Inflammatory macrophage treated with lipopolysaccharide for 1 hour (primary cell): ENCODE measurements at places on chromosomes 1 and 21.

DNA sequence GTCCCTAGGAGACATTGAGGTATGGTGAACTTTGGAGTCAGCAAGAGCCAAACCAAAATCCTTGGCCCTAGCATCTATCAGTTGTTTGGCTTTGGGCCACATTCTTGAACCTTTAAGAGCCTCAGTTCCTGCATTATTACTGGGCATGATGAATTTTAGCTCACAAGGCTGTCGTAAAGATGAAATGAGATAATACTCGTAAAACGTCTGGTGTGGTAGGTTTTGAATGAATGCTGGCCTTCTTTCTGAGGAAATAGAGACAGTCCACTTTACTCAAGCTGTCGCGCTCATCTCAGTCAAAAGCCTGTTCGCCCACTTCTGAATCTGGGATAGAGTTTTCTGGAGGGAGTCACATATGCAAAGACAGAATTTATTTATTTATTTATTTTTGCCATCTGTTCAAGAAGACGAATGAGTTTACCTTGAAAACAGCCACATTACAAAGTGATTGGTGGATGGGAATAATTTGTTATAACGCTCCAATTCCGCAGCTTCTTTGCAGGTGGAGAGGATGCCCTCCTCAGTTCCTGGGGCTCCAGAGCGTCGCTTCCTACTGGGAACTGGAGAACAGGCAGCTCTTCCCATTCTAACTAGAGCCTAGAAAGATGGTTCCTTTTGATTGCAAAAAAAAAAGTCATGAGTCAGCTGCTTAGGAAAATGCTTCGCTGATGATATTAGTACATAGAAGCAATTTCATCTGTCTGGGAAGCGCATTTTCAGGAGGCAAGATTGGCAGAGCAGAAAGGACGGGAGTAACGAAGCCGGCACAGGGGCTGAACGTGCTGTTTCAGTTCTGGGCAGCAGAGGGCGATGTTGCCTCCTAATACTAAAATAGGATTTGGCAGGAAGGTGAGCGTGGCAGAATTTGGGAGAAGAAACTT, 49.9 kb upstream of the CYP2J2 start:
- DNase-seq, result peak; percentile 13

- DNase-seq, result no peak
Observed at GRCh38 chr1:96009831-96010434, 711.7 kb upstream of the PTBP2 start.

GRCh38 chr1:22609291-22609690, 27.1 kb upstream of the C1QA start:
- no peak for DNase-seq

DNA sequence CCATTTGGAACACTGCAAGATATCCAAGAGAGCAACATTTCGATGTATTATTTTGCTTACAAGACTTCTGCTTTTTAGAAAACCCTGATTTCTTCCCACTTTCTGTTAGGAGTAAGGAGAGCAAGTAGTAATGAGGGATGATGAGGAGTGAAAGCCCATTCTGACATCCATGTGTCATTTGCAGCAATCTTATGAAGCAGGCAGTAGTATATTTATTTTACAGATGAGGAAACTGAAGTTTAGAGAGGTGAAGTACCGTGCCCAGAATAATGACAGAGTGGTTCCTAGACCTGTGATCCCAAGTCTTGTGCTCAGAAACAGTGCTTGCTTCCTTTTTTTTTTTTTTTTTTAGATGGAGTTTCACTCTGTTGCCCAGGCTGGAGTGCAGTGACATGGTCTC, 7.1 kb upstream of the ZSCAN20 start:
- DNase-seq, result peak; percentile 30

GRCh38 chr1:194705123-194705854, 1518.9 kb upstream of the B3GALT2 start:
- DNase-seq, result no peak

GRCh38 chr1:95041491-95042165, 31.1 kb downstream of the ALG14 start:
- no peak for DNase-seq

- no peak for DNase-seq
Observed at GRCh38 chr1:164473544-164473943, 85.4 kb upstream of the PBX1 start.

- DNase-seq, result no peak
Observed at GRCh38 chr1:226655251-226656163, 83.6 kb downstream of the ITPKB start.

- DNase-seq, result no peak
Observed at GRCh38 chr1:67724928-67725560, 40.0 kb downstream of the GADD45A start.

- DNase-seq, result no peak
Observed at GRCh38 chr1:29213055-29213454, 17.7 kb downstream of the MECR start.

DNA sequence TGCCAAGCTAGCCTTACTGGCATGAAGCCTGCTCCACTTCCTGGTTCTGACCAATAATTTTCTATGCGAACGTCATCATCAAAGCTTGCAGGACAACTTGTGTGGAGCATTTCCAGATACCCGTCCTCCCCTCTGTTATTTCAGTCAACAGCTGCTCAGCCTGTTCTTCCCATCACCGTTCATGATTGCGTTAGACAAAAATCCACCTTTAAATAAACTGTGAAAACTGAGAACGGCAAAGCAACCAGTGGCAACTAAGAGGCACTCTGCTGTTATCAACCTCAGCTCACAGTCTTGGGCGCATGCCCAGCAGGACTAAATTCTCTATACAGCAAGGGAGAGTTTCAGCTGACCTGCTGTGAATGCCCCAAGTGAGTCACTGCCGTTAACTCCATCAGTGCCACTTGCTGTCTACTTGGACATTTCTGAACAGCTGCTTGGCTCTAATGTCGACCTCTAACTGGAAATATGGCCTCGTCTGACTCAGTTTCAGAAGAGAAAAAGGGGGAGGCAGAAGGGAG, 207.4 kb upstream of the RUNX1 start:
- no peak for DNase-seq

DNA sequence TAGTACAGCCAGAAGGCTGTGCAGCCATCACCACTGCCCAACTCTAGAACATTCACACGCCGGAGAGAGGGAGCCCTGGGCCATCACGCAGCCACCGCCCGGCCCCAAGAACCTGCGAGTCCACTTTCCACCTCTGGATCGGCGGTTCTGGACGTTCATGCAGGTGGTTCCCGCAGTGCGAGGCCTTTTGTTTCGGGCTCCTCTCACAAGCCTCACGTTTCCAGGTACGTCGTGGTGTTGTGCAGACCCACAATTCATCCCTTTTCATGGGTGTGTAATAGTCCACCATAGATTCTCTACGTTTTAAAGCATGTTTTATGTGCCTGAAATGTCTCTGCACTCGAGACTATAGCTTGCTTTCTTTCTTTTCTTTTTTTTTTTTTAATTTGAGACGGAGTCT, 23.6 kb downstream of the COL18A1 start:
- DNase-seq, result no peak

DNA sequence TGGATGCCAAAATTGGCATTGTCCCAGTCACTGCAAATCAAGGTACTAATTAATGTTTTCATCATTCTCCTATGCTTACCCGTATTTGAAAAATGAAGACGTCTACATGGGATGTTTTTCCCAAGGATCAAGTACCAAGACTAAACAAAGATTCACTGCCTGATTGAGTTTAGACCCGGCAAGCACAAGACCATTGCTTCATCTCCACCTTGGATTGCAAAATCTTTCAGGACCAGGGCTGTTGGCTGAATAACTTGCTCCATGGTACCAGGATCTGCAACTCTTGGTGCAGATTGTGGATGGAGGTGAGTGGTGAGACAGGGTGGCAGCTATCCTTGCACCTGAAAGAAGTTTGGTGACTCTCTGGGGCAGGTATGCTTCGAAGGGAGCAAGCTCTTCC, 122.5 kb upstream of the ETS2 start:
- DNase-seq, result no peak

DNA sequence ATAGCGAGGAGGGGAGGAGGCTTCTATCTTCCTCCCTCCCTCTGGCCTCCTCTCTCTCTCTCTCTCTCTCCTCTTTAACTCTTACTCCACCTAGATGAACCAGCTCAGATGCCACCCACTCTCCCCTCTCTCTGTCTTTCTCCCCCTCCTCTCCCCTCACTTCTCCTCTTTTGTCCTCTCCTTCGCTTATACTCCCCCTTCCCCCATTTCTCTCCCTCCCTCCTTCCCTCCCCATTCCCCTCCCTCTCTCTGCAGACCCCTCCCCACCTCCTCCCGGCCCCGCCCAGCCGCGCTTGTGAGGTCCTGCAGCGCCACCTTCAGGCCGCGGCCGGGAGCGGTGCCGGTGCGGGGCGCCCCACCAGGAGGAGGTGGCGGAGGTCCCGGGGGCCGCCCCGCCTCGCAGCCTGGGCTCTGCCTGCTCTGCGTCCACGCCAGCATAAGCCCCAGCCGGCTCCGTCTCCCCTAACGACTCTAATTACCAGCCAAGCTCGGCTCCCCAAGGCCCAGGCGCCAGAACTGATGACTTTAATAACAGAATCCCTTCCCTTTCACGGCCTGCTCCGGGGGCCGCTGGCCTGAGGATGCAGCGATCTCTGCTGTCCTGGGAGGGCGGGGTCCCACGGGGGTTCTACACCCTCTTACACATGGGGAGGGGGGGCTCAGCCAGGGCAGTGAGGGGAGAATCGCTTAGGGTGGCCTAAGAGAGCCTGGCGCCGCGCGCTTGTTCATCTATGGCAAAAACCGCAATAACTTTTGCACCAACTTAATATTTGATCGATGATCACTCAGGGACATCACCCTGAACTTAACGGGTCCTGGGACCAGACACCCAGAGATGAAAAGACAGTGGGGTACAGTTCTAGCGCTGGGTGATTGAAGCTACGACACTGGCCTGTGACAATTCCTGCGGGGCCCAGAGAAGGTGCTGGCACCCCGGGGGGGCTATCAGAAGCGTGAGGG, 637.3 kb downstream of the MATN1 start:
- peak; percentile 31 for DNase-seq

GRCh38 chr1:173430677-173431303, 46.3 kb upstream of the PRDX6 start:
- DNase-seq, result no peak

DNA sequence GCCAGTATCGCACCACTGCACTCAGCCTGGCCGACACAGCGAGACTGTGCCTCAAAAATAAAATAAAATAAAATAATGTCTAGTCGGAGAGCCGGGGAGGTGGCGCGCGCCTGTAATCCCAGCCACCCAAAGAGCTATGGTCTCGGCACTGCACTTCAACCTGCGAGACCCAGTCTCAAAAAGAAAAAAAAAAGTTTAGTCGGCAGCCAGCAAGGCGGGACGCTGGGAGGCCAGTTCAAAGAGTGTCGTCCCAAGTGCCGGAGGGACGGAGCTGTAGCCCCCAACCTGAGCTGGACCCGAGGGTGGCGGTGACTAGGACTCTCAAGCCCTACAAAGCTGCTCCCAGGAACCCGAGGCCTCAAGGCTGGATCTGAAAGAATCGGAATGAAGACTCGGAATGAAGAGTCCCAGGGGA, 632 bp upstream of the FALEC start:
- DNase-seq, result no peak

GRCh38 chr1:160626509-160627342, 20.1 kb downstream of the SLAMF1 start:
- no peak for DNase-seq

GRCh38 chr1:57163325-57163724, 197.5 kb upstream of the C8B start:
- DNase-seq, result no peak

GRCh38 chr1:119762953-119763352, 5.8 kb downstream of the HMGCS2 start:
- no peak for DNase-seq
